ENCODE measurements at places on chromosomes 1 and 21. TPM values are rescaled to one million over a fixed set of nuclear protein-coding genes. Genes with fewer than 3 reads are reported as not detected.

The FLVCR1 gene
- total RNA-seq = 12.0 TPM

The GJA5 gene
- 0.55 TPM for total RNA-seq

The COL18A1 gene
- 252 TPM for total RNA-seq

The TMEM240 gene
- total RNA-seq = 7.0 TPM

The GPR161 gene
- 36.5 TPM for total RNA-seq

The DYNLT4 gene
- total RNA-seq = 0.62 TPM

The TUT4 gene
- 40.5 TPM for total RNA-seq

The TEX38 gene
- total RNA-seq = not detected

The RUNX3 gene
- total RNA-seq = not detected

The ARHGEF16 gene
- total RNA-seq = 0.51 TPM

The BOLA1 gene
- total RNA-seq = 10.8 TPM
